ENCODE measurements at places on chromosomes 13 and 19.

GRCh38 chr19:46551164-46551563, 50.0 kb upstream of the CALM3 start:
- no peak for DNase-seq

DNA sequence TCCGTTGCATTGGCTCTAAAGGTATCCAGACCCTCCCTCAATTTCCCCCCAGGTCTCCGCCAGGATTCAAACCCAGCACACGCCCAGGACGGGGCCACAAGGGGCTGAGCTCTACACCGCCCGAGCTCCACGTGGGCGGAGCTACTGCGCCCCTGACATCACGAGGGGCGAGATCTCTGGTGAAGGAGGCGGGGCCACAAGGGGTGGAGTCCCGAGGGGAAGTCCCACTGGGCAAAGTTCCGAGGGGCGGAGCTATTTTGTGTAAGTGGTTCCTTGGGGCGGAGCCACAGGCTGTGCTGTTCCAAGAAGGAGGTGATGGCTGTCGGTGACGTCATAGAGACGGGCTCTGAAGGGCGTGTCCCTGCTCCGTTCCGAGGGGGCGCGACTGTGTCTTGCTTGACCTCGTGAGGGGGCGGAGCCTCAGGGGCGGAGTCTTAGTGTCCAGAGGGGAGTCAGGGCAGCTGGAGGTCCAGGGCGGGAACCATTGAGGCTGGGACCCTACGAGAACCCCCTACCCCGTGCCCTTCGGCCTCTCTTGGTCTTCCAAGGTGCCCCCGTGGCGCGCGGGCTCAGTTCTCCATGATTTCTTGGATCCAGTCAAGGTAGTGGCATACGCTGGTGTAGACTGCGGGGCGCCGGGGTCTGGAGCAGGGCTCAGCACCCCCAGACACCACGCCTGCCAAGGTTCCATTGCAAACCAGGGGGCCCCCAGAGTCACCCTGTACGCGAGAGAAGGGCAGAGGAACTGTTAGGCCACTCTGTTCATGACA, 1.3 kb upstream of the KLK8 start:
- DNase-seq: no peak

DNA sequence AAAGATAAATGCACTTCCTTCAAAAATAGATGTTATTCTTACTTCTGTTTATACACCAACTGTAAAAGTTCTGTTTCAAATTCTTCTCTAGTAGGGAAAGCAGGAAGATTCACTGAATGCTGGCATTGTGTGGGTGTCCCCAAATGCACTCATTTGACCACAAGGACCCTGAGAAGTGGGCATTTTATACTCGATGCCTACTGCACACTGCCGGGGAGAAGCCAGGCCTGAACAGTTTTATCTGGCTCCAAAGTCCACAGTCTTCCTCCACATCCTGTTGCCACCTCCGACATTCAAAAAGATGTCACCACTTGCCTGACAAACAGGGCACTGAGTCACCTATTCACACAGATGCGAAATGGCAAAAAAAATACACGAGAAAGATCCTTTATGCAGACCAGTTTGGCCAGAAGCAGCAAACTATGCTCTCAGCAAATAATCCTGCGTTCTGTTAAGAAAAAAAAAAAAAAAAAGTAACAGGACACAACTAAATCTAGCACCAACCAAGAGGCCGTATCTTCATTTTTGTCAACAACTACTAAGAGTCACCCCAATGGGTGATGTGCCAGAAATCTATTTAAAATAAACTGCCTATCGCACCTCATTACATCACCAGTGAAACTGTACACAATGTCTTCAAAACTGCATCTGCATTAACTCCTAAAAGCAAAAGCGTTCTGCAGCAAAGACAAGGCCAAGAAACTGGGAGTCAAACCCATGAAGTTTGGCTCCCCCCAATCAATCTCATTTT, 6.2 kb downstream of the ZC3H4 start:
- DNase-seq: no peak

GRCh38 chr13:103895835-103896531, 829.8 kb upstream of the SLC10A2 start:
- DNase-seq: no peak

DNA sequence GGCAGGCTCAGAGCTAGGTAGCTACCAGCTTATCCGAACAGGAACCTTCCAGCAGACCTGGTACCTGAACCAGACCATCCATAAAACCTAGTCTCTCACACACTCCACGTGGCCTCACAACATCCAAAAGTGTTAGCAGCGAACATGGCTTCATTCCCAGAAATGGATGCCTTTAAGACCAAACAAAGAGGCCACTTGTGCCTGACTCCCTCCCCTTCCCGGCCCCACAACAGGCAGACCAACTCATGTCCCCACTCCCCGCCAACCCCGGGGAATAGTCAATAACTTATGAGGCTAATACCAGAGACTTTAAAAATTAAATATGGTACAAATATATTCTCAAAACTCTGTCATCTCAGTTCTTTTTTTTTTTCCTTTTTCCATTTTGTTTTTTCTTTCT, 46.2 kb downstream of the ZNF557 start:
- DNase-seq: no peak

DNA sequence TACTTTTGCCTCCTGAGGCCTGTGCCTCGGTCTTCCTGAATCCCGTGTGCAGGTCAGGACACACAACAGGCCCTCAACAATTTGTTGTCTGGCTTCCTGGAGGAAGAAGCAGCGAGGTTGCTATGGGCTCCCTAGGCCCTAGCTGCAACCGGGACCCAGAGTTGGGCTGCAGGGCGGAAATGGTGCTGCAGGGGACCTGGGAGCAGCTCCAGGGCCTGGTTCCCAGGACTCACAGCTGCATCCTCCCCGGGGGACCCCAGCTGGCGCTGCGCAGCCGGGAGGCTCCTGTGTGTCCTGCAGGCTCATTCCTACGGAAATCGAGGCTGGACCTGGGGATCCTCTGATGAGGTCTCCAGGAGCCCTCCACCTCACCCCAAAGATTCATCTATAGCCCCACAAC, 999 bp upstream of the TNFAIP8L1 start:
- DNase-seq: no peak

DNA sequence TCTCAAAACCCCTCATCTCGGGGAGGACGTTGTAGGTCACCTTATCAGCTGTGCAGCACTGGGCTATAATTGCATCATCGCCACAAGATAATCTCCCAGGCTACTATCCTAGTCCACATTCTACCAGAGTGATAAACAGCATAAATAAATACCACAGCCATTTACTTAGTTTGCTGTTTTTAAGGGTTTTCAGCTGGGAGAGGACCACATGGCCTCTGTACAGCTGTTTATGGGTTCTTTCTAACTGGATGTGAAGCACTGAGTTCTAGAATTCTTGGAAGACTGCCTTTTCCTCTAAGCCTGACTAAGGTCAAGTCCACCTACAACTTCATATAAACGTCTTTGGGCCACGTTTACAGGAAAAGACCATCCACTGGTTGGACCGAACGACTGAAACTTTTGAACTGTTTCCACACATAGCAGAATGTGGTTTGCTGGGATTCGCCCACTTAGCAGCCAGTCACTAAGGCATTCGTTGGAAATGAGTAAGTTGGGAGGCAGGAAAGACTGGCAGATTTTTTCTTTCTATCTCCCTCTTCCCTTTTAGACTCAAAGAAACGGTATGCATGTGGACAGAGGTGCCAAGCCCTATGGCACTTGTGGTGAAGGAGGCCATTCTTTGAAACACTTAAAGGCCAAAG, 752.5 kb upstream of the SGCG start:
- DNase-seq: no peak

GRCh38 chr19:18119717-18120105, 22.1 kb downstream of the MAST3 start:
- no peak for DNase-seq

DNA sequence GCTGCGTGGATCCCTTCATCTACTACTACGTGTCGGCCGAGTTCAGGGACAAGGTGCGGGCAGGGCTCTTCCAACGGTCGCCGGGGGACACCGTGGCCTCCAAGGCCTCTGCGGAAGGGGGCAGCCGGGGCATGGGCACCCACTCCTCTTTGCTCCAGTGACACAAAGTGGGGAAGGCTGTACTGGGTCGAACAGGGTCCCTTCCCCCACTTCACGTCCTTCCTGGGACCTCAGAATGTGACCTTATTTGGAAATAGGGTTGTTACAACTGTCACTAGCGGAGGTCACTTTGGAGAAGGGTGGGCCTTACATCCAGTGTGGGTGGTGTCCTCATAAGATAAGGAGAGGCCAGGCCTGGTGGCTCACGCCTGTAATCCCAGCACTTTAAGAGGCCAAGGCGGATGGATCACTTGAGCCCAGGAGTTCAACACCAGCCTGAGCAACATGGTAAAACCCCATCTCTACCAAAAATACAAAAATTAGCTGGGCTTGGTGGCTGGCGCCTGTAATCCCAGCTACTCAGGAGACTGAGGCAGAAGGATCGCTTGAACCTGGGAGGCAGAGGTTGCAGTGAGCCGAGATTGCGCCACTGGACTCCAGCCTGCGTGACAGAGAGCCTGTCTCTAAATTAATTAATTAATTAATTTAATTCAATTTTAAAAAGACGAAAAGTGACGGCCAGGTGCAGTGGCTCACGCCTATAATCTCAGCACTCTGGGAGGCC, 1.8 kb downstream of the F2RL3 start:
- DNase-seq: no peak

DNA sequence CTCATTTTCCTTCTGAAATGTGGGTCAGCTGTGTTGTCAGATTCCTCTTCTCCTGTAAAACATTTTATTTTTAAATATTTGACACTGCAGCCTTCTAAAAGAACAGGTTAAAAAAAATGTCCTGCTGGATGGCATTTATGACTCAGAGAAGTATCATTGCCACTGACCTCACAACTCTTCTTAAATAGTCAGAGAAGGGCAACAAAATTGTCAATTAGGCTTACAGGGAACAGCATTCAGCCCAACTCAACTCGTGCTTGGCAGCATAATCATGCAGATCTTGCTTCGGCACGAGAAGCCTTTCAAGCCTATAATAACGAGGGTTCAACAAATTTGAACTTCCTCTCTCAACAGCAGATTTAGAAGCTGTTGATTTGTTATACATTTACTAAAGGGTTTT, 296.7 kb upstream of the DACH1 start:
- no peak for DNase-seq

GRCh38 chr13:95474992-95475391, 77.5 kb upstream of the CLDN10 start:
- DNase-seq: no peak

GRCh38 chr19:49425922-49426592, 869 bp downstream of the GFY start:
- DNase-seq: no peak

DNA sequence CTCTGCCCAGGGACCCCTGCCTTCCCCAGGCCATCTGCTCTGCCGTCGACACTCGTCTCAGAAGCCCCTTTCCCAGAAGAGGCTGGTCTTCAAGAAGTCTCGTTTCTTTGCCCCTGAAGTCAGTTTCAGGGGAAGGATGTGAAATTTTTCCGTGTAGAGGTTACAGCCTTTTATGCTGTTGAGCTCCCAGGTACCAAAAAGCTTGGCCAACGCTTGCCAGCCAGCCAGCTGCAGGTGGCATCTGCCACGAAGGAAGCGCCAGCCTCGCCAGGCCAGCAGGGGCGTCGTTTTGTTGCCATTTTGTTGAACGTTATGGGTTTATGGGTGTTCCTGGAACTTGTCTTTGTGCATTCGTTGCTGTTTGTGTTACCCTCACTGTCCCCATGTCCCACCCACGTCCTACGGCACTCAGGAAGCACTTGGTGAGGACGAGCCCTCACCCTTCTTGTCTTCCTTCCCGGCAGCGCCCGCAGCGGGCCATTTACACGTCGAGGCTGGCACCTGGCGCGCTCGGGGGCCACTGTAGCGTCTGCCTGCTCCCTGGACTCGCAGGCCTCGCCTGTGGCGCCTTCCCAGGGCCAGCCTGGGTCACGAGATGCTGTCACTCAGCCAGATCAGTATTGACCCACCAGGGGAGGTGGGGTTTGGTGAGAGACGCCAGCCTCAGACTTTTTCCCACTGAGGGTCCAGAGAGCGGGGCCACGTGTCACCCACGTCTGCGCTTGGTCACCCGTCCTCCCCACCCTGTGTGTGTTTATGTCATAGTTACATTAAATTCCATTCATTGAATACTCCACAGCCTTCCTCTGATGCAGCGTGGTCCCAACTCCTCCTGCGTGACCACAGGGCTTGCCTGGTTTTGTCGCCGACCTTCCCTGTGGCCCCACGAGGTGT, 37.1 kb downstream of the AP1M1 start:
- no peak for DNase-seq

- no peak for DNase-seq
These were observed 8.0 kb downstream of the UBXN6 start for GRCh38 chr19:4449639-4450028.

GRCh38 chr13:27128825-27129627, 42.6 kb downstream of the USP12 start:
- DNase-seq: no peak

DNA sequence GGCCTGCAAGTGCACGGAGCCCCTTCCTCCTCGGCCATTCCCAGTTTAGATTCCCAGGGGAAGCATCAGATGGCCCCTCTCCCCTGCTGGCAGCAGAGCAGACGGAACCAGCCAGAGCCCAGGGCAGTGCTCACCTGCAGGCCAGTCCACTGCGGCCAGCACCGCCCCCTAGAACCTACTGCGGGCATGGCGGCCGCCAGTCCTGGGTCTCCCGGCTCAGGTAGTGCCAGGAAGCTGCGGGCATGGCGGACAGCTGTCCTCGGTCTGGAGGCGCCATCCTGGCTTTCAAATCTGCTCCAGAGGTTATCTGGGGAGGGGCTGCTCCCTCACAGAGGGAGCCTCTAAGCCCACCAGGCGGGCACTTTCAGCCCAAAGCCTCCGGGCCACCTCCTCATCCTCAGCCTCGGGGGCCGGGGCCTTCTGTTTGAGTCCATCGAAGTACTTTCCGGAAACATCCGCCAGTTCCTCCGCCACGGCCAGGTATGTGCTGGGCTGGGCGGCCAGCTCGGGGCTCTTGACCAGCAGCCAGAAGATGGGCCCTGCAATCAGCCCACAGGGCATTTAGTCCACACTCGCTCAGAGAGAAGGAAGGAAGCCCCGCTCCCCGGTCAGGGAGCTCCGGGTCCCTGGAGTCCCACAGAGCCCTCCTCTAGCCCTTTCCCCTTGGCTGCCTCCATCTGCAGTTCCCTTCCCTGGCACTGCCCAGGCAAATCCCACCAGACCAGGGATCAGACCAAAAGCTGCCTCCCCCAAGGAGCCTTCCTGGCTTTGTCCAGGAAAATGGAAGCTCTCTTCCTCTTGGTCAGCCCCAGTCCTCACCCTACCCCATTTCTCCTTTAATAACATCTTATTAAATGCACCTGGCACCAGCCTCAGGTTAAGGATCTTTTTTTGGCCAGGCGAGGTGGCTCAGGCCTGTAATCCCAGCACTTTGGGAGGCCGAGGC, 7.0 kb upstream of the GP6 start:
- DNase-seq: no peak

GRCh38 chr19:52138278-52138982, 1.3 kb downstream of the ZNF616 start:
- DNase-seq: no peak

DNA sequence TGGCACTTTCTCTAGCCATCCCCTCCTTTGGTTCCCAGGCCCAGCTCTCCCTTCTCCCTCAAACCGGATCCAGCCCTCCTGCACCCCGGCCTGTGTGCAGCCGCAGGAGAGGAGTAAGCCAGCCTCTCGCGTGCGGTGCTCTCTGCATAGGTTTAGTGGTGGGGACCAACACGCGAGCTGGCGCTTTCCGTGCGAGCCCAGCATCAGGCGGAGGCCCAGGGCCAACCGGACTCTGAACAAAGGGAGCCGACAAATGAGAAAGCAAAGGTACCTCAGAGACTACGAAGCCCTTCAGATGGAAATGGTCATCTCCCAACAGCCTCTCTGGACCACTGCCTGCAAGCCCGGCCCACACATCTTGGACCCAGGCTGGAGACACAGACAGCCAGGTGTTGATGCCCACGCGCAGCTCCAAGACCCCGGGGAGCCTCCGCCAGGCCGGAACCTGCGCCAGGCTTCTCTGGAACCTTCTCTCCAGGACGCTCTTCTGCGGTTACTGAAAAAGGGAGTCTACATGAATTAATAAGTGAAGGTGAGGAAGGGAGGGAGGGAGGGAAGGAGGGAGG, 16.5 kb upstream of the LATS2 start:
- no peak for DNase-seq
